CD4-positive, alpha-beta T cell treated with Interleukin-6 at 100 ng/mL for 8 hours (primary cell): ENCODE measurements at places on chromosomes 2 and 18.

GRCh38 chr2:182006595-182007341 lies 21.1 kb downstream of the PPP1R1C start:
- DNase-seq: no peak

DNA sequence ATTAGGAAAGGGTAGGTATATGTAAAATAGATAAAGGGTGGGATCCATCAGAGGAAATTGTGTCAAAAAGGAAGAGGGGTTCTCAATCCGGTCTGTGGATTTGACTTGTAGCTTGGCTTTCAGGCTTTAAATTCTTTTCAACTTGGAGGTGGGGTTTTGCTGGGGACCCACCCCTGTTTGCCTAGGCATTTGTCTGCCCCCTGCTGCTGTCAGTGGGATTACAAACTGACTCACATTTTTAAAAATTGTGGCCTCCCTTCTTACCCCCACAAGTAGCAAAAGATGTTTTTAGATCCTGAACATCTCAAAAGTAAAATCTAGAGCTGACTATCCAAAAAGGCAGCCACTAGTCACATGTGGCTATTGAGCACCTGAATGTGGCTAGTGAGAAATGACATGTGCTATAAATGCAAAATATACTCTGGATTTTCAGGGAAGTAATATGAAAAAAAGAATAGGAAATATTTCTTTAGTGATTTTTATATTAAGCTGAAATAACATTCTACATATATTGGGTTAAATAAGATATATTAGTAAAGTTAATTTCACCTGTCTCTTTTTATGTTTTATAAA lies 178.9 kb downstream of the GFPT1 start:
- no peak for DNase-seq

GRCh38 chr18:49161627-49162026 lies 210.9 kb upstream of the SMAD7 start:
- DNase-seq: no peak

DNA sequence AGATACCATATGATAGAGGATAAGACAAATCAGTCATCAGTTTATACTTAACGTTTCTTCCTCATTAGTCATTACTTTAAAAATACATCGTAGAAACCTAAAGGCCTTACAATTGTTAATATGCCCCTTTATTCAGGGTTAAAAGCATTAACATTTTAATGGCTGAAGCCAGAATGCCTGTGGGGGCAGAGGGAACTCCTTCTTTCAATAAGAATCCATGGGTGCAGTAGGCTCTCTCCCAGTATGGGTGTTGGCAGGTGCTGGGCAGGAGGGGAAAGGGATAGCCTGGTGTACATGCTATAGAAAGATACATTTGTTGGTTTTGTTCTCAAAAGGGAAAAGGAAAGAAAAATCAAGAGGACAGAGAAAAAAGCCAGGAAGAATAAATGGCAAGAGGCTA lies 1035.7 kb upstream of the POU3F3 start:
- DNase-seq: no peak

DNA sequence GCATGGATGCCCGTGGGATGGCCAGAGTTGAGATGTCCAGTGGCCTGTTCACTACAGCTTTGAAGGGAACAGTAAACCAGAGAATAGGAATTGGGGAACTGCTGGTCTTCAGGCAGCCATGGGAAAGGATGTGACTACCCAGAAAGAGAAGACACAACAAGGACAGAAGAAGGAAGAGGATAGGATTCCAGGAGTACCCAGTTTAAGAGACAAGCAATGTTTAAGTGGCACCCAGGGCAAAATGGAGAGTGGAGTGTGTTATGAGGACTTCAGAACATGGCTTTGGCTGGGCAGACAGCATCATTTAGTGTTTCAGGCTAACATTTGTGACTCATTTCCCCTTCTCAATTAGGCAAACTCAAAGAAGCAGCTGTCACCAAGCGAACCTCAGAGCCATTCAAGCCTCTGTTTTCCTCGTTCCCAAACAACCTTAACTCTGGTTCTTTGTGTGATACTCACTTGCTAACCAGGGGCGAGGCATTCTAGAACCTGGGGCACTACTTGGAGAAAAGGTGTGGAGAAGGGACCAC lies 4.0 kb upstream of the FAM124B start:
- no peak for DNase-seq

GRCh38 chr2:240589850-240590525 lies 3.5 kb downstream of the CAPN10 start:
- DNase-seq: no peak

GRCh38 chr2:170121689-170122088 lies 56.3 kb upstream of the MYO3B start:
- DNase-seq: no peak

DNA sequence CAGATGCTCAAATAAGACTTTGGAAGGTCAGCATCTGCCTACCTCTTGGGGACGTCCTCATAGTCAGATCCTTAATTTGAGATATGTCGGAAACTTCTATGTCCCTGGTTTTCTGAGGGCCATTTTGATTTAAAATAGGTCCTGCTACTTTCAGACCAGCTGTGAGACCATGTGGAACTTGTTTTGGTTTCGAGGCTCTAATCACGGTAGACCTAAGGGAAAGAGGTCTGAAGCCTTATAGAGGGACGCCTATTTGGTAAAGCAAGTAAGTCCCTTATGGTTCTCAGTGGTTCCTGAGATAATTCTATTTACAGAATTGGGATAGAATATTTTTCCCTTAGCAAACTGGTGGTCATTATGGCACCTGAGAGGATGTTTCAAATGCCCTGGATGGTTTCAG lies 75.1 kb downstream of the RFTN2 start:
- no peak for DNase-seq

DNA sequence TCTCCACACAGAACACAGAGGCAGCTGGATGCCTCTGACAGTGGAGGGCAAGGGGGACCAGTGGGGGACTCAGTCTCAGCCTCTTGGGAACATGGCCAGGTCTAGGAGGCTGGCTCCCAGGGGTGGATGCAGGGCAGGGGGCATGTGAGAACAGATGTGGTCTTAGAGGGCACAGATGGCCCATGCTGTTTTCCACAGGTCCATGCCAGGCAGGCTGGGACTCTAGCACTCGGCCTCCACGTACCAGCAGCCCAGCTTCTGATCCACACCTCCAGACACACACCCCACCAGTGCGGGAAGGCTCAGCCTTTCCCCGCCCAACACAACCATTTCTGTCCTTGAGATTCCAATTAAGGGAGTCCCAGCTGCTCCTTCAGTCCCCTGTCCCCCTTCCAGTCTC lies 42.4 kb downstream of the TNS1 start:
- DNase-seq: no peak

GRCh38 chr2:72155151-72155550 lies 7.5 kb upstream of the CYP26B1 start:
- no peak for DNase-seq

- DNase-seq: no peak
These were observed 144.8 kb downstream of the ZNF804A start for GRCh38 chr2:184743096-184743495.

GRCh38 chr18:79452190-79452990 lies 56.7 kb downstream of the NFATC1 start:
- DNase-seq: no peak

DNA sequence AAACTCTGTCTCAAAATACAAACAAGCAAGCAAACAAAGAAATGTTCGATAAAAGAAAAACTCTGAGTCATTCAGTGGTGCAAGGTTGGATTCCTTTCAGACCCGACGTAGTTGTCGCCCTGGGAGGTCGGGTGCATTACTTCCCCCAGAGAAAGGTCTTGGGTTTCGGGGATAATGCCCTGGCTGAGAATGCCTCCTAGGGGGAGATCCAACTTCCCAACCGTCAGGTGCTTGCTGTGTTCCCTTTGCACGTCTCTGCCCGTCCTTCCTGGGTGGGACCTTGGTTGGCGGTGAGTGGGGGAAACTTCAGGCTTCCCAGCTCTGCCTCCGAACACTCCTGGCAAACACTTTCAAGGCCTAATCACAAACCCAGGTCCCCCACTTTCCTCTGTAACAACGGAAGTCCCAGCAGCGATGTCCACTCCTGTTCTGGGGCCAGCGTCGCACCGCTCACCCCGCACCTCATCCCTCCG lies 609 bp downstream of the TPGS2 start:
- DNase-seq: peak; percentile 8

DNA sequence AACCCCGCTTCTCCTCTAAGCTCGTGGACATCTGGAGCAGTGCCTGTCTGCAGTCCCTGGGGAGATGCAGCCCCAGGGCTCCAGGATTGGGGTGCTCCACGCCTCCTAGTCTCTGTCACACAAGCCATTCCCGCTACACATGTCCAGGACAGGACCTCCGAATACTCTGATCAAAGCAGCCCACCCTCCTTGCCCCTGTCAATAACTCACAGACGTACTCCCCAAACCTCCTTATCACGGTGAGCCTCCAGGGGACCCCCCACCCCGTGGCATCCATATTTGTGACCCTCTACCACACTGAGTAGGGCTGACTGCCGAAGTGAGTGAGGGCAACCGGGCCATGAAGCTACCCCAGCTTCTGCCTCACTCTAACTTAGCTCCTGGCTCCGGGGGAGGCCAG lies 727.7 kb downstream of the GALR1 start:
- DNase-seq: no peak

- no peak for DNase-seq
These were observed 16.0 kb upstream of the MARCO start for GRCh38 chr2:118925981-118926380.

- DNase-seq: no peak
These were observed 58.6 kb upstream of the DOCK10 start for GRCh38 chr2:225100856-225101294.

- no peak for DNase-seq
These were observed 288.2 kb downstream of the IKZF2 start for GRCh38 chr2:212863185-212863588.

GRCh38 chr2:10504370-10504993 lies 56.4 kb upstream of the ODC1 start:
- DNase-seq: no peak

GRCh38 chr2:20433946-20434553 lies 12.8 kb upstream of the RHOB start:
- DNase-seq: no peak

DNA sequence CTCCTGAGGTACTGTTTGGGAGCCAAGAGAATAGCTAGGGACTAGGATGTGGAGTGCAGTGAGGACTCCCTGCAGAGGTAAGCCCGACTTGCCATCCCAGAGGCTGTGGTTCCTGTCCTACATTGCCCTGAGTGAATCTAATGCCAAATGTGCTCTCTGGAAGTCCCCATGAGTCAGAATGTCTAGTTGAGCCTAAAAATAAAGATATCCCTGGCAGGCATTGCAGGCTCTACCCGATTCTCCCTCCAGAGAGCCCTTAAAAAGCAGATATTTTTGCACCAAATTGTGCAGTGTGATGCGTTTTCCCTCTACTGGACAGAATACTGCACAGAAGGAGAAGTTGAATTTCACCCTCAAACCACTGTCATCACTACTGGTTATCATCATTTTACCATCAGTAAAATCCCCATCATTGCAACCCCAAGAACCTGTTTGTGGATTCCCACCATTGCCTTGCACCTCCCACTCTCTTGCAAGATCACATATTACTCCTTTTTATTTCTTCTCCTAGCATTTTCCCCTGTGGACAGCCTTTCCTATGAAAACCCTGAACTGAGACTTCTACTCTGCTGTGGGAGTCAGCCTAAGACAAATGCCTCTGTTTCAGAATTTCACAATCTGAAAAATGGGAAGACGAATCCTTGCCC lies 98.0 kb downstream of the MARCHF4 start:
- no peak for DNase-seq

DNA sequence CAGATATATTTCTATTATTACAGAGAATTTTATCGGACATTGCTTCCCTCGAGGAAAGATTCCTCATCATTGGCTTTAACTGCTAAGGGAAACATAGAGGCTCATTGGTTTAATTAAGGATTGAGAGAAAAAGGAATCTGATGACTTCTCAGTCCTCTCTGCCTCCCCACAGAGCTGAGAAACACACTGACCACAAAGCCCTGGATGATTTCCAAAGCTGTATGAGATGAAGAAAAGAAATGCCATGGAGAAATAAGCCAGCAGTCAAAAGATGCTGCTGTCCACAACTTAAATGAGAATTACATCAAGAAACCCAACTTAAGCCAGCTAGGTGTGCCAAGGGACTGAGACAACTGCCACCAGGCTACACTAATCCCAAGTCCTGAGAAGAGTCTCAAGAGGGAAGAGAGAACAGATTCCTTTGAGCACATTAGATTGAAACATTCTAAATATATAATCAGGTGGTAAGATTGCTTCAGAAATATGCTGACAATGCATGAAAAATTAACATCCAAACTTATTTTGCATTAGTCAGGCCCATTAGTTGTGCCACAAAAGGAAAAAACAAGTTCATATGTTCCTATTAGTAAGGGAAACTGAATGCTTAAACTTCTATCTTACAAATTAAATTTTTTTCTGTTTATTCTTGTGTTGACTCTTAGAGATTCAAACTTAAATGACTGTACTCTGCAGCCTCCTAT lies 308.1 kb upstream of the CYRIA start:
- no peak for DNase-seq

DNA sequence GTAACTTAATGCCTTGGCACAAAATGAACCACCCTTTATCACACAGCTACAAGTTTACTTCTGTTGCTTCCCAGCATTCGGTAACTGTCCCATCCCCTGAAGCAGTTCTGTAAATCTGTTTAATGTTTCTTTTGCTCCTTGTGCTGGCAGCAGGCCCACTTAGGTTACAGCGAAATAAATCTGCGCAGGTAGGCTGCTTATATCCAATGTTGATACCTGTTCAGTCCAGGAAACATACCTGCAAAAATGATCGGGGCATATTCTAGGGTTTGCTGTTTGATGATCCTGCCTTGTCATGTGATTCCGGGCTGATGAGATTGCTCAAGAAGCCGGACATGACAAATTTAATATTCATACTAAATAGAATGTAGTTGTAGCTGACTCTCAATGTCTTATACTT lies 23.3 kb downstream of the PELI1 start:
- DNase-seq: no peak

DNA sequence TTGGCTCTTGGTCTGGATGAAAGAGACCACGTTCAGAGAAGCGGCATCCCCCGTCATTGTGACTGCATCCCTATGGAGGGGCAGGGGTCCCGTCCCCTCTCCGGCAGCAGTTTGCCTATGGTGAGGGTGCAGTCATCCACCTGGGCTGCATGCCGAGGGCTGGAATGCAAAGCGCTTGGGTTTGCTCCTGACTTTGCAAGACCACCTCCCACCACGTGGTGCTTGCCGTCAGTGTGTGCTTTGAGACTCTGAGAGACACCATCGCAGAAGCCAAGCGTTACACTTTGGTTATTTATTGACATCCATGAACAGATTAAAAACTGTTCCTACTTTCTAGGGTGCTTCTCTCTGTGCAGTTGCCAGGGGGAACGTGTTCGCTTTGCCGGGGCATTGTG lies 59.5 kb downstream of the SH3RF3 start:
- no peak for DNase-seq

- DNase-seq: no peak
These were observed 12.0 kb downstream of the MEMO1 start for GRCh38 chr2:31998731-31999383.

GRCh38 chr2:236667526-236667925 lies 97.9 kb downstream of the ACKR3 start:
- no peak for DNase-seq

- peak; percentile 72 for DNase-seq
These were observed at the start of gene STK39 for GRCh38 chr2:168247341-168248261. TSS of gene STK39 (minus strand) at chr2:168247595. CDS start at chr2:168247435, 160 bp downstream.

DNA sequence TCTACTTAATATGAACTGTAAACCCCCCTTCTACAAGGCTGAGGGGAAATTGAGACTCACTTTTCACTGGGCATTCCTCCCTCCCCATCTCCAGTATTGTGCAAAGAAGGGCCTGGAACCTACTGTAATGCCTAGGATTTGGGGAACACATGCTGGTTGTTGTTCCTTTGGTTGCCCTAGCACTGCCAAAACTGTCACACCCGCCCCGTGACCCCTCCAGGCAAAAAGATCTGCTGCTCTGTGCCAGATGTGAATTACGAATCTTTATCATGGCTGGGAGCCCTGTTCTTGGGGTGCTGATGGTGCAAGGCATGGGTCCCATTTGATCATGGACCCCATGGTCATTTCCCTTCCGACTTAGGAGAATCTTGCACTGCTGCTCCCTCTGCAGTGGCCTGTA lies 95.4 kb downstream of the CABLES1 start:
- DNase-seq: no peak
